GM13976 (cell line): ENCODE measurements at places on chromosomes 2 and 18.

- no peak for DNase-seq
Measured at GRCh38 chr2:74199275-74199701, 873 bp downstream of the MTHFD2 start.

DNA sequence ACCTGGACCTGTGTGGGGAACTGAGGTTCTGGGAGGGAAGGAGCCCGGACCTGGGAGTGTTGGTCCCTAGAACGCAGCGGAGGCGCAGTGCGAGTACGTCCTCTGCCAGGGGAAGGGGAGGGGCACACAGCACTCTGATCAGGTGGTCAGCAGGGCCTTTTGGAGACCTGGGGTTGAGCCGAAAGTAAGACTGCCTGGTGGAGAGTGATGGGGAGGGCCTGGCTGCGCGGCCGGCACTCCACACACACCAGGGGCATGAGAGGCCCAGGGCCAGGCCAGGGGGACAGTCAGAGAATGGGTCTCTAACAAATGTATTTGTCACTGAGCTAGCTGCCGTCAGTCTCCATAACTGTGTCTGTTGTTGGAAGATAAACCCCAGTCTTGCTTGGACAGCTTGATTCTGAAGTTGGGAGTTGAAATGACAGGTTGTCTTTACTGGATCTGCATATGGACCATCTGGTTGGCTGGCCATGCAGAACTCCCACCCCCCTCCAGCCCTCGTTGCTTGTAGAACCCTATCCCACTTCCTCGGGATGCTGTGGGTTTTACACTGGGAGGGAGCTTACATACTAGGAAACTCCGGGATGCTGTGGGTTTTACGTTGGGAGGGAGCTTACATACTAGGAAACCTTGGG, 75.4 kb upstream of the NFATC1 start:
- DNase-seq, result no peak

GRCh38 chr2:45774688-45775244, 123.3 kb downstream of the PRKCE start:
- no peak for DNase-seq

DNA sequence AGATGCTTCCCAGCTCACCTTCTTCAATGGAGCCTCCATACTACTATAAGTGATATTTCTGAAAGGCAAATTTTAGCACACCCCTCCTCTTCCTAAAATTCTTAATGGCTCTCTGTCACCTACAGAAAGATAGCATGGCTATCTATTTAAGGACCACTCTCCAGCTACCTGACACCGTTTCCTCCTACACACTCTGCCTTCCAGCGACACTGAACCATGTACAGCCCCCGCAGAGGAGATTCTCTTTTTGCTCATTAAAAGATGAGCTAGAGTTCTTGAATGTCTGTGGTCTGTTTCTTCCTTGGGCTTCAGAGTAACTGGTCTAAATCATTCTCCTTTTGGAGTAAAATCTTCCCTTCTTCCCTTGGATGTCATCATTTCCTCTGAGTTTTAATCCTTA, 38.4 kb upstream of the GAREM1 start:
- DNase-seq, result no peak

GRCh38 chr2:159613651-159614285, 2.6 kb downstream of the BAZ2B start:
- no peak for DNase-seq

DNA sequence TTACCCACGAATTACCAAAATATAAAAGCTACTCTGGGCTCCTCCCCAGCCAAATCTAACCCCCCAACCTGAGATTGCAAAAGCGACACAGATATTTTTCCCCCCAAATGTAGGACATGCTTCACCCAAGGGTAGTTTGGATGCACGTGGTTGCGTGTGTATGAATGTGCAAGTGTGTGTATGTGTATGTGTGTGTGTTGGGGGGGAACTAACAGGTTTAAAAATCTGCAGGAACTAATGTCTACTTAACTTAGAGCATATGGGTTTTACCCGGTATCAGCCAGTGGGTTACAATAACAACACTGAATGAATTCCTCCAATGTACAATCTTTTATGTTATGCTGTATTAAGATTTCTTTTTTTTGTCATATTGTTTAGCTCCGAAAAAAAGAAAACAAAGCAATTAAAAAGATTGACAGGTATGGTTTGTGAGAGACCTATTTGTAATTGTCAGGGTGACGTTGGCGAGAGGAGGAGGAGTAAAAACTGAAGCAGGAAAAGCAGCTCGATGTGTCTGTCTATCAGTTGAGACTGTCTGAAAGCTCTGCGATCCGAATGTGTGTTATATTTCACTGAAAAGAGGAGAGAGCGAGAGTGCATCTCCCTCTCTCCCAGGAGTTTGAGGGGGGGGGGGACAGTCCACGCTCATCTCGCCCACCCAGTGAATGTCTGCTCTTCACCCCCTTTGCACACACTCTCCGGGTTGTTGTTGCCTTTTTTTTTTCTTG, at the start of gene TSHZ1:
TSHZ1 (plus strand) TSS at position 524 of the 728 bp plus-strand sequence. CDS start 1,080 bp downstream, outside the sequence.
- DNase-seq, result peak; percentile 85

GRCh38 chr18:67400502-67401117, 115.9 kb downstream of the DSEL start:
- no peak for DNase-seq

DNA sequence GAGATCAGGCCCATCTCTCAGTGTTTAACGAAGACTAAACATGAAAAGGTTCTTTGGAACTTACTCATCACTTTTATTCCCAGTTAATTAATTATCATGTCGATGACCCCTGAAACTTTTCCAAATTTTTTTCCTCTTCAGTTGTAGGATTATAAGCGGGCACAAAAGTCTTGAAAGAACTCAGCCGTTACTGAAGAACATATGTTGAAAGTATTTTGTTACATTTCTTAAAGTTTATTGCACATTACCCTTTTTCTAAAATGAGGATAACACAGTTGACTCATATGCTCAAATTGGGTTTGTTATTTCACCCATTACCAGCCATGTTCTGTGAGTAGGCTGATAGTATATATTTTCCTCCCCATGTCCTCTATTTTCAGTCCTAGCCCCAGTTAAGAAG, 75.9 kb upstream of the COL3A1 start:
- DNase-seq, result no peak

DNA sequence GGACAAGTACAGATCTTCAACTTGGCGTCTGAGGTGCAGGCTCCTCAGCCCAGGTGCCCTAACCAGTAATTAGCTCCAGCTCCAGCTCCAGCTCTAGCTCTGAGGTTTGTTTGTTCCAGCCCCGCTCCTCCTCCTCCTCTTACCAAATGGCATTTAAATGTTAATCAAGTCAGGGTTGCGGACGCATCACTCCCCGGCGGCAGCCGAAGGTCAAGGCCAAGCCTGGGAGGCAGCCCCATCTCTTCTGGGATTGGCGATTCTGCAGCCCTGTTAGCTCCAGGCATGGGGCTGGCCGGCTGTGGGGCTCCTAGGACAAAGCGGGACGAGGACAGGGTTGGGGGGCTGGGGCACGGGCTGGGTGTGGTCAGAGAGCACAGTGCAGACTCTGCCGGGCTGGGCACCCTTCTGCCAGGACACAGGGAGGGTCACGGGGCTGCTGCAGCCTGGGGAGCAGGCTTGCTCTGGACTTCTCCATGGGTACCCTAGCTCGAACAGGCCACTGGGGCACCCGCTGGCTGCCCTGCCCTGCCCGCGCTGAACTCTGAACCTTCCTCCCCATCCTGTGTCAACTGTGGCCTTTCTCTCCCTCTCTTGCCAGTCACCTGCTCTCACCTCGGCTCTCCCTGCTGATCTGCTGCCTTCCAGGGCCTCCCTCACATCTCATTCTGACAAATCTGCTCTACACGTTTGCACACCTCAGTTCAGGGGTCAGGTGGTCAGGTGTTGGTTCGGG, 203.3 kb downstream of the CELF4 start:
- DNase-seq, result no peak

DNA sequence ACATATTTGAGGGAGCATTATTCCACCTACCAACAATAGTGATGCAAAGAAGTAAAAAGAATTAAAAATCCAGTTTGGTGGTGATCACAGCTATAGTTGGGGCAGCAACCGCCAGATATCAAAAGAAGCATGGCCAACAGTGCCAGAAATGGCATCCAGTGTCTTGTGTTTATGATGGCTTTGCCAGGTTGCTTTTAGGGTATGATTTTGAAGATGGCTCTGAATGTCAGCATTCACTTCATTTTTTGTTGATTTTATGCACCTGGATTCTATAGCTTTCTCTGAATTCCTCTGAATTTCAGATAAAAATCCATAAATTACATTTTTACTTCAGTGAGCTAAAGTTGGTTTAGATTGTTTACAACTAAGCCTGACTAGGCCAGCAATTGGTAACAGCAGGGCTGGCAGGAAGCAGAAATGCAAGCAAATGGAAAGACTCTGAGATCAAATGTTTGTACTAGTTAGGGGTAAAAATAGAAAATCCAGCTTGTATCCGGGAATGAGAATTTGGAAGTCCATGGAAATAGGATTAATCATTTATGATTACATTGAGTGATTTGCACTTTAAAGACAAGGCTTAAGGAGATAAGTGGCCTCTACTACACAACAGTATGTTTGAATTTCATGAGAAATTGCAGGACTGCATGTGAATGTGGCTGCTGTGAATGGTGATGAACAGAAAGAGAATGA, 40.4 kb downstream of the COL3A1 start:
- no peak for DNase-seq

- no peak for DNase-seq
Measured at GRCh38 chr2:23157812-23158211, 227.2 kb upstream of the KLHL29 start.

- DNase-seq, result no peak
Measured at GRCh38 chr2:205902041-205902899, 183.7 kb downstream of the INO80D start.

GRCh38 chr2:190465060-190465459, 56.9 kb downstream of the MFSD6 start:
- DNase-seq, result no peak

DNA sequence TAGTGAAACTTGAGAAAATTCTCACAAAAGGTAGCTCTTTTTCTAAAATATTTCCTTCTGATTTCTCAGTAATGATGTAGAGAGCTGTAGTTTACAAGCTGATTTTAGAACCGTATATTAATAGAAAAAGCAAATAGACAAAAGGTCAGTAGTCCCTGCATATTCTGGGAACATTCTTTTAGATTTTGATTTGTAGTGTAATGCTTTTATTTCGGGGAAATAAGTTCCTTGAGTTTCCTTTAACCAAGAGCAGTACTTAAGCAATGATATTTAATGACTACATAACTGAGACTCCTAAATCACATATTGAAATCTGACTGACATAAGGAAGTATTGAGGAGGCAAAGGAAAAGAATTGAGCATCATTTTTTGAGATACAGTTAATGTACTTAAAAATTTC, 22.4 kb downstream of the NBEAL1 start:
- no peak for DNase-seq

DNA sequence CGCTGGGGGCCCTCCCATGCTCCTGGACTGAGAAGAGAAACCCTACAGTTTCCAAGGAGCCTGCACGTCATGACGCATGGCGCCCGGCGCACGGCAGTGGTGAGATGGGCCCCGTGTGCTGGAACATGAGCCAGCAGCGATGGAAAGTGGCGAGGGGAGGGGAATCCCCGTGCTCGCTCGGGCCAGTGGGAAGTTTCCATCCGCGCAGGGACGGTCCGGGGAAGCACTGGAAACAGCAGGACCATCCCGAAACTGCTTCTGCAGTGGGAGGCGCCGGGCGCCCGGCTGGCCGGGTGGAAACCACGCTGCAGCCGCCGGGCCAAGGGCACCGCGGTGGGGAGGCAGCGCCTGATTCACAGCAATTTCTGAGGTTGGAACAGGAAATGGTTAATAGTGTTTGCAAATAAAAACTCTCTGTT, 4.9 kb upstream of the PDCD1 start:
- peak; percentile 73 for DNase-seq

DNA sequence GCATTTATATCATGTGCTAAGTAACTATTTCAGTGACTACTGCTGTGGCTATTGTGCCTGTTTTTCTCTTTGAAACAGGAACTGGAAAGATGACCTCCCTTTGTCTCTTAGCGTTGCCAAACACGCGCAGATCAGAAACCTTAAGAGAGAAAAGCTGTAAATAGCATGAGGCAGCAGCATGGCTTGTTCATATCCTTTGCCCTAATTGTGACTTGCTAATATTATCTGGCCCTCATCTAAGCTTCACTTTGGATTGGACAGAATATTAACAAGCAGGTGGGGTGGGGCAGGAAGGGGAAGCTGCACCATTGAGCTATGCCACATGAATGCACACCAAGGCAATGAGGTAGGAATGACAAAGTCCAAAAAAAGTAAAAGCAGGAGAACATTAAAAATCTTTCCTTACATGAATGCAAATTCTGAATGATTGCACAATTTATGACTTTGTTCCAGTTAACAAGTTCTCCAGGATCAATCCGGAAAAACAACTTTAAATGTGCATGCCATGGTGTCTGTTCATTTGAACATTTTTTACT, 128.4 kb downstream of the IRS1 start:
- DNase-seq, result no peak

DNA sequence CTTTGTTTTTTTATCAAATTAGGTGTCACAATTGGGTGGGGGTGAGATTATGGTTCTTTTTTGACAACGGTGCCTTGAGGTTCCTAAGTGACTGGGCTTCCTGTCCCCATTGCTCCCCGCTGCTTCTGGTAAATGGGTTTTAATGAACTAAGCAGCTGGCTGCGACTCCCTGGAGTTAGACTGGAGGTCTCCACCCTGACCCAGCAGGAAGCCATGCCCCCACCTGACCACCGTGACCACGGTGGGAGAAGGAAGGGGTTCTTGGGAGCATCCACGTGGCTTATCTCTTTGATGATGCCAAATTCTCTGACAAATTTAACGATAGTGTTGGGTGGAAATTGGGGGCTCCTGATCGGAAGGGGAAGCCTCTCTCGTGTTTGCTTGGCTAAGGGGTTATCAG, 12.2 kb downstream of the CNDP2 start:
- DNase-seq, result no peak

DNA sequence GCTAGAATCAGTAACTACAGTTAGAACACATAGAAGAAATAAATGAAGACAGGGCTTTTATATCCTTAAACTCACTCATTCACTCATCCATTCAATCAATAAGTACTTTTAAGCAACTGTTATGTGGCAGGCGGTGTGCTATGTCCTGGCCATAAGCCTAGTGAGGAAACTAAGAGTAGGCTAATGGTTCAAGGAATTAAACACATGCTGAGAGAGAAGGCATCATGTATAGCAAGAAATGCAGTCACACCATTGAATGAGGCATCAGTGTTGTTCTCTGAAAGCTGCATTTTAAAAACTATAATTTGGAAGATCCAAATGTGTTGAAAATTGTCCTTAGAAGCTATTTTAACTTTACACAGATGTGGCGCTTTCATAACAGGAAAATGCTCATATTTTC, 86.5 kb upstream of the DTNA start:
- no peak for DNase-seq

DNA sequence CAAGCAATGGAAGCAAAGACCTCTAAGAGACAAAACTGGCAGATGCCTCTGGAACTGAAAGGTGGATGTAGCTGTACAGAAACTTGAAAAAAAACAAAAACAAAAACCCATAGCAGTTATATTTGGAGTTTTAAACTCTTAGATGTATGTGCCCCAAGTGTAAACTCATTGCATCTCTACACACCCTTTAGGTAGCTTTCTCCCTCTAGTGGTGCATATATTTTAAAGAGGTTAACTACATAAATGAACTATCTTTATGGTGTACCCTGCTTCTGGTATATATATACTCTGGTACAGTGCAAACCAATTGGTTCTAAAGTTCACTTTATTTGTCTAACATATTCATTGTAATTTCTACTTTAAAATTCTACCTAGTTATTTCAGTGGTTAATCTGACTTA, 518.2 kb downstream of the NRXN1 start:
- DNase-seq, result no peak
